HT-29 (cell line): ENCODE measurements at places on chromosomes 6 and 20. TPM values are rescaled to one million over a fixed set of nuclear protein-coding genes. Genes with fewer than 3 reads are reported as not detected.

Gene HLA-A
- total RNA-seq = 856 and 869 TPM in 2 replicates

Gene PGBD1
- total RNA-seq = 0.97 and 1.2 TPM in 2 replicates

Gene CCR6
- total RNA-seq = 0.05 TPM in 1 of 2 replicates, not detected in the other

Gene UST
- total RNA-seq = 3.1 and 3.7 TPM in 2 replicates

DNA sequence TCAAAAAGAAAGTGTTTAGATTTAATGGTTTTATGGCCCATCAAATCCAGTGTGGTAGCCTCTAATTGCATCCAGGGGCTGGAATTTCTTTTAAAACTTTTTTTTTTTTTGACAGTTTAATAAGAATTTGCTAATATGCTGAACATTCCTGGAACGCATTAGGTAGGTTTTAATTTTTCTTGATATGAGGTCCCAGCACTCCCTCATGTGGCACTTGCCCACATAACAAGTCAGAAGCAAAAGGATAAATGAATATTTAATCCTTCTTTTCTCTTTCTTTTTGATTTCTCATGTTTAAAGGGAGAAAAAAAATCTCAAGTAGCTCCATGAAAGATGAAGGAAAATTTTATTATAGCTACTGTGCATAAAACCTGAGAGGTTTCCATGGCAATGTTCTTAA lies 13.5 kb downstream of the HAO1 start:
- DNase-seq = peak; percentile 35

- DNase-seq = no peak
Observed at GRCh38 chr6:166470029-166470862, 87.5 kb upstream of the MPC1 start.

DNA sequence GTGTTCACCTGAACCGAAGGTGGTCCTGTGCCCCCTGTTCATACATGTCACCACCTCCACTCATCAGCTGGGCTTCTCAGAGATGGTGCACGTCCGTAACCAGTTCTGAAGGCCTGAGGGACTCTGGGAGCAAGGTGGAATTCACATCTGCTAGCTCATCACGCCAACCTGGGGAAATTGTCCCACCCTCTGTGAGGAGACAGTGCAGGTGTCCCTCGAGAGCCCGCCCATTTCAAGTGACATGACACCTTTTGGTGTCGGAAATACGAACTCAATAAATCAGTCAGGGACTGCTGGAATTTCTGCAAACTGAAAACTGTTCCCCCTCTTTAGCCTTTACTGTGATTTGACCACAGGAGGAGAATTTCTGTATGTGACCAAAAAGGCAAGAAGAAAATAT lies 99.4 kb downstream of the SYNDIG1 start:
- DNase-seq = no peak

DNA sequence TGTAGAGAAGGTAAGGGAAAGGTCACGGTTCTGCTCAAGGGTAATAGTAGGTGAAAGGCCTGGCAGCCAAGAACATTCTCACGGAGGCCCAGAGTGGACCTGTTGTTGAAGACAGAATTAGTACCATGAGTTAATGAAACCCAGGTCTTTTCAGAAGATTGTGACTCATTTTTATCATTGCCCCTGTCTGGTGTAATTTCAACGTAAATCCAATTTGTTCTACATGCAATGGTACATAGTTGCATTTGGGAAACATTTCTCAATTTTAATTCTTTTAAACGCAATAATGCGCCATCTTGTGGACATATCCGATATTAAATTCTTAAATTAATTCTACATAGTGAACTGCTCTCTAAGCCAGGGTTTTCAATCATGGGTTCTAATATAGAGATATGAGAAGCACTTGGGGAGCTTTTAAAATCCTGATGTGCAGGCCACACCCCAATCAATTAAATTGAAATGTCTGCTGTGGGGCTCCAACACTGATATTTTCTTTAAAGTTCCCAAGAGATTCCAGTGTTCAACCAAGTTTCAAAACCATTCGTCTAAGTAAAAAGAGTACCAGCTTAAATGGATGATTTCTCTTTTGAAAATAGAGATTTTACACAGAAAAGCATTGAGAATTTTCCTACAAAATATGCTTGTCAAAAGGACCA lies 257.4 kb downstream of the PLCB1 start:
- peak; percentile 81 for DNase-seq

DNA sequence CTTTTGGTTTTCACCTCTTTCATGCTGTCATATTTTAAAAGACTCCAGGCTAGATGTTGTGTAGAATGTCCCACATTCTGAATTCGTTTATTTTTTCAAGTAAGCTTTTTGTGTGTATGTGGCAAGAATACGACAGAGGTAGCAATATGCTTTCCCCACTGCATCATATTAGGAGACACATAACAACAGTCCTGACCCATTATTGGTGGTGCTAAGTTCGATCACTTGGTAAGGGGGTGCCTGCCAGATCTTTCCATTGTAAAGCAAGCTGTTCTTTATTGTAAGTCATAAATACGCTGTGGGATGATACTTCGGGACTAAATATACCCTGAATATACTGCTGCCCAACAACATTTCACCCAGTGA lies 588 bp upstream of the NCOA3 start:
- DNase-seq = no peak

DNA sequence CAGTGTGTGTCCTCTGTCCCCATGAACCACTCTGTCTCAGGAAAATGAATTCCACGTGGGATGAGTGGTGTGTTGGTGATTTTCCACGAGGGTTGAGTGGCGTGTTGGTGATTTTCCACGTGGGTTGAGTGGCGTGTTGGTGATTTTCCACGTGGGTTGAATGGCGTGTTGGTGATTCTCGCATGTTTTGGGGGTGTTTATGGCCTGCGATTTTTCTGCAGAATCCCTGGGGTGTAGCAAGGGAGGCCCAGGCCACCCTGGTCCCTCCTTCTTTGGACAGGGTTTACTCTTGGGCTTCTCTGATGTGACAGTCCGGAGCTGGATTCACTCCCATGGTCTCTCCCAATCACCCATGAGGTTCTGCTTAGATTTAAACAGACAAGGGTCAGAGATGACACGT lies 90.6 kb upstream of the FRMD1 start:
- DNase-seq = no peak

DNA sequence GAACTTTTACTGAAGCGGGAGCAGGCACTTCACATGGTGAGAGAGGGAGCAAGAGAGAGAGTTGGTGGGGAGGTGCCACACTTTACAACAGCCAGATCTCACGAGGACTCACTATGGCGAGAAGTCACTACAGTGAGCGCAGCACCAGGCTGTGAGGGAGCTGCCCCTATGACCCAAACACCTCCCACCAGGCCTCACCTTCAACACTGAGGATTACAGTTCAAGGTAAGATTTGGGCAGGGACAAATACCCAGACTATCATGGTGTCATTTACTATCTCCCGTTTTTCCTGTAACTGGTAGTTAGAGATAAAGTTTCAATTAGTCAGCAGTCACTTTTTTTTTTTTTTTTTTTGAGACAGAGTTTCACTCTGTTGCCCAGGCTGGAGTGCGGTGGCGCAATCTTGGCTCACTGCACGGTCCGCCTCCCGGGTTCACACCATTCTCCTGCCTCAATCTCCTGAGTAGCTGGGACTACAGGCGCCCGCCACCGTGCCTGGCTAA lies 7.8 kb downstream of the RBCK1 start:
- no peak for DNase-seq

DNA sequence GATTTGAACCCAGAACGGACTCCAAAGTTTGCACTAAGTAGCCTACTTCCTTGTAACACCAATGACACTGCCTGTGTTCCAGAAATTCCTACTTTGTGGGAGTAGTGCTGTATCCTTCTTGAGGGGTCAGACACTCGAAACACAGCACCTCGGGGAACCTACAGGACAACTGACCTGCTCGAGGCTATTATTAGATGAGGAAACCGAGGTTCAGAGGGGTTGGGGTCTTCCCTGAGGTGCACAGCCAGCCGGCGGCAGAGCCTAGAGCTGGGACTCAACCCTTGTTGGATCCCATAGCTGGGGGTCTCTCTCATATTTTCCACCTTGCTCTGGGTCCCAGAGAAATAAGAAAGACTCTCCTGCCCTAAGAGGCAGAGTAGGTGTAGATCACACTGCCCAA lies 89.8 kb upstream of the PTPN1 start:
- no peak for DNase-seq
